ENCODE measurements at places on chromosomes 2 and 18.

GRCh38 chr2:101311696-101312017, 3.2 kb upstream of the RNF149 start:
- no peak for DNase-seq

DNA sequence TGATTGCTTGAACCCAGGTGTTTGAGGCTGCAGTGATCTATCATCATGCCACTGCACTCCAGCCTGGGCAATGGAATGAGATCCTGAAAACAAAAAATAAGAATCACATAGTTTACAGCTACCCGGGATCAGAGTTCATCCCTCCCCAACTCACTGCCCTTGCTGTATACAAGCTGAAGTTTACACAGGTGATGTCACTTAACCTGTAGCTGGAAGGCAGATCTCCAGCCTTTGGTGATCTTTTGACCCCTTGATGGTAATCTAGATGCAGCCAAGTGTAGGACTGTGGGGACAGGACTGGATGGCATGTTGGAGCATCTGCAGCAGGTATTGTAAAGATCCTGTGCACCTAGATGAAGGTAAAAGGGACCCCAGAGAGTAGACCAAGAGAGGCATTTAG, 66.7 kb upstream of the SLC14A2 start:
- no peak for DNase-seq

- no peak for DNase-seq
Measured at GRCh38 chr2:207318181-207318628, 152.5 kb upstream of the KLF7 start.

- DNase-seq = no peak
Measured at GRCh38 chr2:16113568-16113967, 173.2 kb downstream of the MYCN start.

DNA sequence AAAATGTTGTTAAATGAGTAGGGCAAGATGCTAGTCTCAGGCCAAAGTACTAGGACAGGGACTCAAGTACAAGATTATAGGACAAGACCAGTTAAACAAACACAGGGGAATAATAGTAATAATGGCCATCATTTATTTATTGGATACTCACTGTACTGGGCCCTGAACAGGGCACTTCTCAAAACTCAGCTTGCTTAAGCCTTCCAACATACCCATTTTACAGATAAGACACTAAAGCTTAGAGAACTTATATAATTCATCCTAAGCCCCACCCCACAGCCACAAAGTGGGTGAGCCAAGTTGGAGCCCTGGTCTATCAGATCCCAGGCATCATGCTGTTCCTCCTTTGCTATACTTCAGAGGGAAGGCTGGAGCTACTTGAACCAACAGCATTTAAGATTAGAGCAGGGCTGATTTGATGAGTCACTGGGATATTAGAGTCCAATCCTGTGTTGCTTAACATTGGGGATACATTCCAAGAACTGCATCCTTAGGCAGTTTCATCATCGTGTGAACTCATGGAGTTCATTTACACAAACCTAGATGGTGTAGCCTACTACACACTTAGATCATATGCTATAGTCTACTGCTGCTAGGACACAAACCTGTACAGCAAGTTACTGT, 153.6 kb downstream of the MTCL1 start:
- DNase-seq = peak; percentile 94

DNA sequence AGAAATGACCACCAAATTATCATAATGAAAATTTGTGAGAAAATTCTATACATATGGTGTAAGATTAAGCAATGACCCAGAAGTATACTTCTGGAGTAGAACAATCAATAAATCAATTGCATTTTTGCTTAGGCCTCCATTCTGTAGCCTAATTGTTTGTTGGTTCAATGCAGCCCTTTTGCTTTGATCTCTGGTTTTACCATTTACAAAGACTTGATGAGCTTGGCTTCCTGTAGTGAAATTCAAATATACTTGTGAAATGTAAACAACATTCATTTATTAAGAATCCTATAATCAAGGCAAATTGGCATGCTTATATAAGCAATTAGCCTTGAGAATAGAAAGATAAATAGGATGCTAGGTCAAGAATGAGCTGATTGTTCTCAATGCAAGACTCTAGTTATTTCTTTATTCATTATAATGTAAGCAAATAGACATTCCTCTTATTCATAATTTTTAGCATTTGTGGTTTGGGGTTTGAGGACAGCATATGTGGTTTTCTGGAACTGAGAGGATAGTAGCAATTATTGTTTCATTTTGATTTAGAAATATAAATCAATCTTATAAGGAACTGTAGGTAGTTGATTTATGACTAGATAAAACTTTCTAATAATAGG, 9.7 kb downstream of the FMNL2 start:
- DNase-seq = no peak

- no peak for DNase-seq
Measured at GRCh38 chr2:227322530-227323205, 2.4 kb upstream of the MFF start.

DNA sequence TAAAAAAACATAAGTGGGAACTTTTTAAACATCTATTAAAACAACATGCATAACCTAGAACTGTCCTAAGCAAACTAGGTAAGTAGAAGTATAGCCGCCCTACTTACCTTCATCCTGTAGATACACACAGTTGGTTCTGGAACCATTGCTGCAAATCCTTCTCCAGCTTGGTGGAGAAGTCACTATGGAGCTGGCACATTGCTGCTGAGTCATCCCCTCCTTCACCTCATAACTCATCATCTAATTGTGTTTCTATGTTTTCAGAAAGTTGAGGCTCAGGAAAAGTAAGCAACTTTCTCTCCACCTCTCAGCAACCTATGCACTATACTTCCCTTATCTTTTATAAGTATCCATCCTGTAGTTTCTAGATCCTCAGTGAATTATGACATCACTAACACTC, 269.8 kb upstream of the MMADHC start:
- DNase-seq = no peak

DNA sequence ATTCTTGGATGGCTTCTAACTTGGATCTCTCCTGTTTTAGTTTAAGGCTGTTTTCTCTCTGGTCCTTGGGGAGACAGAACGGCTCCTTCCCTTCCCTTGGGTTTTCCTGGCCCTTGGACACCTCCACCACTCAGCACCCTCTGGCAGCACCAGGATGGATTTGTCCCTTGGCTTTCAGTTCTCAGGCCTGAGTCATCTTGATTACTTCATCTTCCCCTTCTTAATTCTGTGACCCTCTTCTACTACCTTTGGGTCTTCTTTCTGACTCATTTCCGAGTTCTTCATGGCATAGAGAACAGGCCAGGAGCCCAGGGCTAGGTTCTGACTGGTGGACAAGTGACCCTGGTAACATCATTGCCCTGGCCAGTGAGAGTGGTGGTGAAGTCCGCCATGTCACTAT, 14.9 kb downstream of the IGFBP2 start:
- DNase-seq = no peak

DNA sequence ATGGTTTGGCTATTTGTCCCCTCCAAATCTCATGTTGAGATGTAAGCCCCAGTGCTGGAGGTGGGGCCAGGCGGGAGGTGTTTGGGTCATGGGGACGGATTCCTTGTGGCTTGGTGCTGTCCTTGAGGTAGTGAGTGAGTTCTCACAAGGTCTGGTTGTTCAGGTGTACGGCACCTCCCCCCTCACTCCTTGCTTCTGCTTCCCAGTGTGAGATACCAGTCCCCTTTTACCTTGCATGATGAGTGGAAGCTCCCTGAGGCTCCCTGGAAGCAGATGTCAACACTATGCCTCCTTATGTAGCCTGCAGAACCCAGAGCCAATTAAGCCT, 232.6 kb downstream of the LDLRAD4 start:
- no peak for DNase-seq

DNA sequence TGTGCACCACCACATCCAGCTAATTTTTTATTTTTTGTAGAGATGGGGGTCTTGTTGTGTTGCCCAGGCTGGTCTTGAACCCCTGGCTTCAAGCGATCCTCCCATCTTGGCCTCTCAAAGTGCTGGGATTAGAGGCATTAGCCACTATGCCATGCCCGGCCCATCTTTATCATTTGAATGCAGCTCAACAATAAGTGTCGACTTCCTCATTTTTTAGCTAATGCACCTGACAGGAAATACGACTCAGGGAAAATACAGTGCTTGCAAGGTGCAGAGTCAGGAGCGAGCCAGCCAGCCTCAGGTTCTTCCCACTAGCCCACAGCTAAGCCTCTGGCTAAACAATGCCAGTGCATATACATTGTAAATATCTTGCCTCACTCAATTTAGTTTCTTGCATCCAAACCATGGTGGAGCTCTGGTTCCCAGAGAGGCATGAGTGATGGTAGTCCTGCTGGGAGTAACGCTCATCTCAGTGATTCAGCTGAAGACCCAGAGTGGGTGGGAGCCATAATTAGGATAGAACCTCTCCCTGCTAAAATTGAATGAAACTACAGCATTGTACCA, 135.0 kb downstream of the TGIF1 start:
- DNase-seq = no peak

GRCh38 chr2:176291809-176292283, 22.6 kb downstream of the MTX2 start:
- DNase-seq = no peak

- peak; percentile 32 for DNase-seq
Measured at GRCh38 chr2:9752441-9753275, 90.6 kb upstream of the TAF1B start.

DNA sequence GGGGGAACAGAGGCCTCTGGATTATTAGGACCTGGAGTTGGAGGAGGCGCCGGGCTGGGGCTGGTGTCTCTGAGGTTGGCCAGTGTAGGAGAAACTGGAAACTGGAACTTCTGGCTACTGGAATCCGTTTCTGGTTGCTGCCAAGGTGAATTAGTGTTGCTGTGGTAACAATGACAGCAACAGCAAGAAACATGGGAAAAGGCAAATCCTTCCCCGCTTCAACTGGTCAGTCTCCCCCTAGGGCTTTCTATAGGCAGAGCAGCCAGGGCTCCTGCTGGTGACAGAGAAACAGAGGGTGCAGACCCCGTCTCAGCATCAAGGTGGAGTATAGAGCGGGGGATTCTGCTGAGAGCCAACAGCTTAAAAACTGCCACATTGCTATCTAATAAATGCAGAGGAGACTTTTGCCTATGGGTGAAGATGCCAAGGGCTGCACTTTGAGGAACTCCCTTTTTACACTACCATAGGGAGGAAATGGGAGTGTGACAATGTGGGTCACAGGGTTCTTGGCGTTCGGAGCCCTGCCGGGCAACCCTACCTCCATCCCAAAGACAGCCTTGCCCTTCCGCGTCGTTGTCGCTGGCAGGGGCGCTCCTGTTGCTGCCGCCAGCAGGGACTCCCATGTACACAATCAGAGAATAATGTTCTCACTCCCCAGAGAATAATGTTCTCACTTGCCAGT, 81.4 kb upstream of the CABLES1 start:
- no peak for DNase-seq

DNA sequence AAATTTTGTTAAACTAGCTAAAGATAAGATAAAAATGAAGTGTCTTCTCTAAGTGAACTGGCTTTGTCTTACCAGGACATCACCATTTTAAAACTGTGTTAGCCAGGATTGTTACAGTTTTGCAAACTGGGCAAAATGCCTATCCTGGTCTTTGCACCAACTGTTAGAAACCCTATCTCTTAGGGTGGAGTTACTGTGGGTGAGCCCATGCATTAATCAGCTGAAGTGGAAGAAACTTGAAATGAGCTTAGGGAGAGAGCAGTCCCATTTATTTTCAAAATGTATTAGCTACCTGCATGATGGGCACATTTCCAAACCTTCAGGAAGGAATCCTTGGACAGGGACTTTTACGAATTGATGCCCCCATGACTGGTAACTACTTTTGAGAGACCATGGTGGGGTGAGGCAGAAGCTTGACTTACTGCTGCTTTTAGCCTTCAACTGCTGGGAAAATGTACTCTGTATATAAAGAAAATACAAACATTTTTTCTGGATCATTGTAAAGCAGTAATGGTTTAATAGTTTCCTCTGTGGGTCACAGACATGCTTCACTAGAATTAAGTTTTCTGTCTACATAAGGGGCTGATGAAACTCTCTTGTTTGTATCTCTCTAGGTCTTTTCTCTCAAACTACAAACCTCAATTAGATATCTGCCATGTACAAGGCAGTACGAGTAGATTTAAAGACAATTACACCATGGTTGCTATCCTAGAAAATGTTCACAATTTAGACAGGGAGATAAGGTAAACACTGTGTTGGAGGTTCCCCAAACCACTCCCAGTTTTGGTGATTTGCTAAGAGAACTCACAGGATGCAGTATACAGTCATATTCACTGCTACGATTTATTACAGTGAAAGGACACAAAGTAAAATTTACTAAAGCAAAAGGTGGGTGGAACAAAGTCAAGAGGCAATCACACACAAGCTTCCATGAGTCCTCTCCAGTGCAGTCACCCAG, 321.4 kb upstream of the MMADHC start:
- peak; percentile 36 for DNase-seq

DNA sequence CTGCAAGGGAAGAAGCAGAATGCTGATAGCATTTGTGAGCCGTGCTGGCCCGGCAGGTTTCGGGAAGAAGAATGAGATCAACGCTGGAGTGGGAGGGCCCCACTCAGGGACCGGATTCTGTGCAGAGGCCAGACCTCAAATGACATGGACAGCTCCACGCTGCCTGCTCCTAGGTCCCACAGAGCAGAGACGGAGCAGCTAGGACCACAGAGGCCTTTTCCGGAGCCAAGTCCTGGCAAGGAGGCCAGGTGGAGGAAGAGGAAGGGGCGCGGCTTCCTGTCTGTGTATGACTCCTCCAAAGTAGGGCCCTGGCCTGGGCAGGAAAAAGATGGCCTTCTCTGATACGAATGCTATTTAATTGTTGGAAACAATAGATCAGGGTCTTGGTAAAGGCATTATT, 139.9 kb downstream of the LRRC30 start:
- no peak for DNase-seq

- DNase-seq = no peak
Measured at GRCh38 chr2:47402555-47402804, 476 bp upstream of the MSH2 start.

DNA sequence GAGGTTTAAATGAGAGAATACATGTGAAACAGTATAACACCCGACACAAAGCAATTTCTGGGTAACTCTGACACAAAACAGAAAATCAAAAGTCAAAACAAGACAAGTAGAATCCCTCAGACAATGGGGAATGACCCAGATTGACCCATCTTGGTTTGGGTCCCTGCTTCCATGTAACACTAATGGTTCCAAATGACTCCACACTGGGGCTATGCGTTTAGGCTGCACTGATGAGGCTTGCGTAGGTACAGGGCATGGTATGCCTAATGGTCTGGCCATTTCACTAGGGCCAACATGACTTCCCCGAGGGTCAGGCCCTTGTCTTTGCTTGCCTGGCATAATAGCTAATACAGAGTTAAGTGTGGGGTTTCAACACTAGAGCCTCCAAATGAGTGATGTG, 27.2 kb upstream of the NFE2L2 start:
- no peak for DNase-seq

DNA sequence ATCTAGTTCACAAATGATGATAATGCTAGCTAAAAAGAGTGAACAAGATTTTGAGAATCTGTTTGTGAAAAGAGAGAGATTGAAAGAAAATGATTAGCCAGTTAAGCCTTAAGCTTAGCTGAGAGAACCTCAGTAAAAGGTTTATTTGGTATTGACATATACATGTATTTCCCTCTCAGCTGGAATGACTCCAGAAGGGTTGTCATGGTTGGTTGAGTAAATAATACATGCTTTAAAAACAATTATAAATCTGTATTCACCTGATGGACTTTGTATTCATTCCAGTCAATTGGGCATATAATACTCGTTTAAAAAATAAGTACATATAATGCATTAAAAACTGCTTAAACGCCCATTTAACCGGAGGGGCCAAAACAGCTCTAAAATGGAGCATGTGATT, 181.4 kb downstream of the GRB14 start:
- no peak for DNase-seq

Measured in AG04450 (cell line).